Chondrocyte (in vitro differentiated cells): ENCODE measurements at places on chromosomes 1 and 21. TPM values are rescaled to one million over a fixed set of nuclear protein-coding genes. Genes with fewer than 3 reads are reported as not detected.

Gene HES4
- total RNA-seq, result 56.6 to 137 TPM (median 136 TPM) in 3 replicates

Gene SRP9
- 190 to 207 TPM (median 200 TPM) in 3 replicates for total RNA-seq

Gene MEGF6
- 185 to 332 TPM (median 328 TPM) in 3 replicates for total RNA-seq

Gene EPHB2
- 44.6 to 57.5 TPM (median 48.0 TPM) in 3 replicates for total RNA-seq

Gene TMCO4
- 8.0 to 10.0 TPM (median 8.3 TPM) in 3 replicates for total RNA-seq

Gene SPRR2F
- total RNA-seq, result not detected in 3 replicates

Gene TMEM79
- total RNA-seq, result 1.7 to 3.1 TPM (median 2.5 TPM) in 3 replicates

Gene NGF
- total RNA-seq, result 33.9 to 41.7 TPM (median 41.4 TPM) in 3 replicates

Gene CYP4A22
- total RNA-seq, result not detected in 3 replicates

Gene DISP1
- total RNA-seq, result 4.7 to 5.9 TPM (median 5.6 TPM) in 3 replicates

Gene CFHR2
- not detected in 3 replicates for total RNA-seq

Gene HAO2
- not detected in 3 replicates for total RNA-seq

Gene OR2L8
- not detected in 3 replicates for total RNA-seq

Gene BSND
- not detected in 3 replicates for total RNA-seq

Gene FMN2
- total RNA-seq, result 3.5 to 4.1 TPM (median 3.8 TPM) in 3 replicates

Gene VPS45
- 28.7 to 55.3 TPM (median 33.1 TPM) in 3 replicates for total RNA-seq

Gene SYDE2
- total RNA-seq, result 13.1 to 17.8 TPM (median 13.4 TPM) in 3 replicates

Gene UMODL1
- total RNA-seq, result 0.29 TPM in 1 of 3 replicates, not detected in the others

Gene RXRG
- total RNA-seq, result not detected in 3 replicates

Gene TLR5
- total RNA-seq, result 0.17 to 0.36 TPM (median 0.22 TPM) in 3 replicates

Gene GPA33
- 0.99 TPM in 1 of 3 replicates, not detected in the others for total RNA-seq

Gene SLC39A1
- total RNA-seq, result 83.5 to 87.8 TPM (median 85.6 TPM) in 3 replicates

Gene NBPF20
- 2.7 to 5.7 TPM (median 3.4 TPM) in 3 replicates for total RNA-seq

Gene PAQR6
- total RNA-seq, result 4.9 to 6.9 TPM (median 4.9 TPM) in 3 replicates

Gene B3GALT2
- 7.6 to 13.5 TPM (median 7.9 TPM) in 3 replicates for total RNA-seq

Gene APP
- 441 to 540 TPM (median 442 TPM) in 3 replicates for total RNA-seq

Gene PCAT6
- 4.2 to 6.8 TPM (median 4.5 TPM) in 3 replicates for total RNA-seq

Gene GJA9
- total RNA-seq, result not detected in 3 replicates

Gene EYA3
- total RNA-seq, result 13.5 to 17.9 TPM (median 15.7 TPM) in 3 replicates
